ENCODE measurements at places on chromosomes 7 and 10. TPM values are rescaled to one million over a fixed set of nuclear protein-coding genes. Genes with fewer than 3 reads are reported as not detected.

The EPHB4 gene
- 10.8 TPM for total RNA-seq

The ANKRD30A gene
- total RNA-seq: not detected

The ABLIM1 gene
- 14.4 TPM for total RNA-seq

The ASB4 gene
- not detected for total RNA-seq

The ORC5 gene
- total RNA-seq: 19.5 TPM

The SRI gene
- total RNA-seq: 133 TPM

The CCDC136 gene
- 13.1 TPM for total RNA-seq

The OLAH gene
- total RNA-seq: not detected

The IPMK gene
- 3.4 TPM for total RNA-seq

The ACHE gene
- not detected for total RNA-seq

The DNAH11 gene
- 2.7 TPM for total RNA-seq
